Common myeloid progenitor, CD34-positive (primary cell): ENCODE measurements at places on chromosomes 1 and 21.

DNA sequence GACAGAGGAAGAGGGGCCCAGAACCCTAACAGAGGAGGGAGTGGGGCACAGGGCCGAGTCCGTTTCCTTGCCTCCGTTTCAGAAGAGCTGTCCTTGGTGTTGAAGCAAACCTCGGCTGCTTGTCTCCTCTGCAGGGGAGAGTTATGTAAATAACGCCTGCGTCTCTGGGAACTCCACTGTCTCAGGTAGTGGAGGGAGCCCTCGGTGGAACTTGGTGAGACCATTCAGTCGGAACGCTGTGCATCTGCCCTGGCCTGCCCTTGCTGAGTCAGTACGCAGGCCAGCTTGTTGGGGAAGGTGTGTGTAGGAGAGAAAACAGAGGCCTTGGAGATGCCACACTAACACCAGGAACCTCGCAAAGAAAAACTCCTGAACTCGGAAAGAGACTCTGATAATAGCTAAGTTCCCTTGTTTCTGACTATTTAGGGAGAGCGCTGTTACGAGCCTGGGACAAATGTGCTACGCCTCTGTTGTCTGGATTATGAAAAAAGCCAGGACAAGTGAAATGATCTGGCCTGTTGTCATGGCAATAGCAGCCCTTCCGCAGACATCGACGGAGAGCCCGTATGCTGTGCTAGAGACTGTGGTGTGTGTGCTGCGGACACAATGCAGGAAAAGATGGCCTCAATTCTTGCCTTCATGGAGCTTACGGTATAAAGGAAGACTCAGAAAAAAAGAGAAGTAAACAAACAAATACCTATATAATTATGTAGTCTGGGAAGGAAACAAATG lies 94.6 kb upstream of the AKT3 start:
- no peaks in the 10 kb centered on the region for H3K27me3 ChIP-seq
- no peak overlapping the region for H3K27ac ChIP-seq
- H3K4me1 ChIP-seq = no peaks in the 10 kb centered on the region
- DNase-seq = peak; percentile 15
- no peak overlapping the region for H3K4me3 ChIP-seq
- H3K36me3 ChIP-seq = no peaks in the 10 kb centered on the region

DNA sequence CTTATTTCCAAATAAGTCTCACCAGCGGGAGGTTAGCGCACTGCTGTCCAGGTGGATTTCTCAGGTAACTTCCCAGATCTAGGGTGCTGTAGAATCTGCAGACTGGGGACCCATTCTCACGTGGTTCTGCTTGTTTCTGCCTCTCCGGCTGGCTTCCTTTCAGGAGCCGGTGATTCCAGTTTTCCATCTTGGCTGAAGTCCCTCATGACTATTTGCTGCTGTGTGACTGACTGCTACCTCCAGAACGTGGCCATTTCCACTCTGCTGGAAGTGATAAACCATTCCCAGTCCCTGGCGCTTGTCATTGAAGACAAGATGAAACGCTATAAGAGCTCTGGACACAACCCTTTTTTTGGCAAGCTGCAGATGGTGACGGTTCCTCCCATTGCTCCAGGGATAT lies 76.0 kb downstream of the DOP1B start:
- DNase-seq = no peak
- H3K36me3 ChIP-seq = peaks cover 32% of the 10 kb centered on the region
- H3K27me3 ChIP-seq = no peaks in the 10 kb centered on the region

DNA sequence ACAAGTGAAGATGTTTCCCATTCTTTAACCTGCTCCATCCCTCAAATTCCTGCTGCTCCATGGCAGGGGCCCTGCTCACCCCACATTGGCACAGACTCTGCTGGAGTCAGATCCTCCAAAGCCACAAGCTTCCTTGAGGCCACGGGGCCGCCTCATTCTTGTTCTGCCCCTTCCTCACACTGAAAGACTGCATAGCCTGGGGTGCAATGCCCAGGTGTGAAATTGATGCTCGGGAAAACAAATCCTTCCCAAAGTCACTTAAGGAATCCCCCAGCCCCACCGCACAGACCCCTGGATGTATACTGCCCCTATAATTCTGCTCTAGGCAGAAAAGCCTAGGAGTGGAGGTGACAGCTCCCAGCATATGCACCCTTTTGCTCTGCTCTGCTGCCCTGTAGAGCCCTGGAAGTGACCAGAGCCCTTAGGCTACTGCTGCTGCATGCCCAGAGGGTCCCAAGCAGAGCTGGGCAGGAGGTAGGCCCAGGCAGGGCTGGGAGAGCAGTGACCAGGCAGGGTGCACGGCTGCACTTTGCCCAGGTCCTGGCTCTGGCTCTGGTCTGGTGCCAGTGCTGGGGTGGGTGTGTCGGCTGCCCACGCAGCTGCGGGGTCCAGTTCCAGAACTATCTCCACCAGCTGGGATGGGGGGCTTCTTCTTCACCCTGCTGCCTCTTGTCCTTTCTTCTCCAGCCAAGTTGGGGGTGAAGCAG lies 1.6 kb downstream of the HES2 start:
- peaks cover 28% of the 10 kb centered on the region for H3K4me1 ChIP-seq
- H3K27ac ChIP-seq = no peak overlapping the region
- H3K36me3 ChIP-seq = no peaks in the 10 kb centered on the region
- no peak for DNase-seq

DNA sequence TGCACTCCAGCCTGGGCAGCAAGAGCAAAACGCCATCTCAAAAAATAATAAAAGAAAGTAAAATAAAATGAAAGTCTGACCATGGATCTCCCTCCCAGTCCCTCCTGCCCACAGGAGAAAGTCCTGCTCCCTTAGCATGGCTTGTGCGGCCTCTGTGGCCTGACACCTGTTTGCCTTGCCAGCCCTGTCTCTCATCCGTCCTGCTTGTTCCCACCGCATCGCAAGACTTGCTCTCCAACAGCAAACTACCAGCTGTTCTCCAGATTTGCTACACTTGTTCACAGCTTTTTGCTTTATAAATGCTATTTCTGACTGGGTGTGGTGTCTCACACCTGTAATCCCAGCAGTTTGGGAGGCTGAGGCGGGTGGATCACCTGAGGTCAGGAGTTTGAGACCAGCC lies 2.7 kb downstream of the ETV3L start:
- no peaks in the 10 kb centered on the region for H3K36me3 ChIP-seq
- H3K27me3 ChIP-seq = no peaks in the 10 kb centered on the region
- H3K4me1 ChIP-seq = no peaks in the 10 kb centered on the region
- no peak overlapping the region for H3K27ac ChIP-seq
- H3K4me3 ChIP-seq = no peak overlapping the region

DNA sequence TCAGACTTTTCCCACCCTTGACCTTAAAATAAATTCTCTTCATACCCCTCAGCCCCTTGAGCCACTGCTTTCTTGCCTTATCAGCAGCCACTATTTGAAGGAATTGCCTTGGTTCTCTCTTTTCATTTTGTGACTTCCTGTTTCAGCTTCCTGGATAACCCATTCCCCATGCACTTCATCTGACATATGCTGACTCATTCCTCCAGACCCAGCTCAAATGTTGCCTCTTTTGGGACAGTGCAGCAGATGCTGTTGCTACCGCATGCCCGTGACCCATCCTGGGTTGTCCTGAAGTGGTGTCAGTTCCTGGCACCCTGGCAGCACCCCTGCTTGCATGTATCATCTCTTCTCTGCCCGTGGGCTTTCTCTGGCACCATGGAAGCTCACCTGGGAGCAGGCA lies 496.1 kb downstream of the PTPRU start:
- peak; percentile 55 for DNase-seq
- H3K4me3 ChIP-seq = no peak overlapping the region
- H3K4me1 ChIP-seq = peaks cover 16% of the 10 kb centered on the region
- H3K36me3 ChIP-seq = no peaks in the 10 kb centered on the region

DNA sequence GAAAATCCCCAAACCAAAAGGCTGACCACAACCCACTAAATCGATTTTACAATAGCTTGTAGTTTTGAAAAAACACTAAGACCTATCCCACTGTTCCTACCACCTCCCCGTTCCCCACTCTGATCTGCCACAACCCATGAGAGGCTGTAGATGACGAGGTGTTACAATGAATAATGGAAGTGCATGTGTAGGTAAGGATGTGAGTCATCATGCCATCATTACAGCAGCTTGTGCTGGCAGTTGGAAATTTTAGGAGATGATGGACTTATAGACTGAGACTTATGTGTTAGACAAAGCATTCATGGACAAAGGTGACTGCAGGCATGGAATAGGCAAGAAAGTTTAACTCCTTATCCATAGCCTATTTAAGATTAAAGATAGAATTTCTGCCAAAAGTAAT lies 184.7 kb upstream of the CACYBP start:
- no peak overlapping the region for H3K4me3 ChIP-seq
- H3K36me3 ChIP-seq = no peaks in the 10 kb centered on the region
- DNase-seq = no peak
- no peak overlapping the region for H3K27ac ChIP-seq

DNA sequence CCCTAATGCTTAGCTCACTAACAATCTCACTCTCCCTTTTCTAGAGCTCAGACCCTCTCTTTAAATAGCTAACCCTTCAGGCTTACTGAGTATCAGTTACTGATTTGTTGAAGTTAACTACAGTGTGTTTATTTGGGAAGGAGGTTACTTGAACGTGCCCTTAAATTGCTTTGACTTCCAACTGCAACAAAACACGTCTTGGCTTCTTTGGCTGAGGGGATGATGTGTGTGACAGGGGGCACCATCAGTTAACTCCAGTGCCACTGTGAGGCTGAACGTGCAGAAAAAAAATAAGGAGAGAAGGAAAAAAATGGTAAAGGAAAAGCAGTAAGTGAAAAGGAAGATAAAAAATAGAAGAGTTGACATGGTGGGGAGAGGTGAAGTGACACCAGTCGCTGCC lies 75.1 kb upstream of the NRIP1 start:
- no peak overlapping the region for H3K4me3 ChIP-seq
- no peaks in the 10 kb centered on the region for H3K36me3 ChIP-seq
- peaks cover 70% of the 10 kb centered on the region for H3K4me1 ChIP-seq
- no peak for DNase-seq
